CD8-positive, alpha-beta memory T cell (primary cell): ENCODE measurements at places on chromosomes 1 and 21. TPM values are rescaled to one million over a fixed set of nuclear protein-coding genes. Genes with fewer than 3 reads are reported as not detected.

- no peaks in the 10 kb centered on the region for H3K36me3 ChIP-seq
- no peak for DNase-seq
- no peak overlapping the region for H3K4me3 ChIP-seq
- no peak overlapping the region for H3K27ac ChIP-seq
- H3K27me3 ChIP-seq: no peaks in the 10 kb centered on the region
- peaks cover 10% of the 10 kb centered on the region for H3K4me1 ChIP-seq
These were observed 4.8 kb downstream of the ACP6 start for GRCh38 chr1:147665521-147665920.

DNA sequence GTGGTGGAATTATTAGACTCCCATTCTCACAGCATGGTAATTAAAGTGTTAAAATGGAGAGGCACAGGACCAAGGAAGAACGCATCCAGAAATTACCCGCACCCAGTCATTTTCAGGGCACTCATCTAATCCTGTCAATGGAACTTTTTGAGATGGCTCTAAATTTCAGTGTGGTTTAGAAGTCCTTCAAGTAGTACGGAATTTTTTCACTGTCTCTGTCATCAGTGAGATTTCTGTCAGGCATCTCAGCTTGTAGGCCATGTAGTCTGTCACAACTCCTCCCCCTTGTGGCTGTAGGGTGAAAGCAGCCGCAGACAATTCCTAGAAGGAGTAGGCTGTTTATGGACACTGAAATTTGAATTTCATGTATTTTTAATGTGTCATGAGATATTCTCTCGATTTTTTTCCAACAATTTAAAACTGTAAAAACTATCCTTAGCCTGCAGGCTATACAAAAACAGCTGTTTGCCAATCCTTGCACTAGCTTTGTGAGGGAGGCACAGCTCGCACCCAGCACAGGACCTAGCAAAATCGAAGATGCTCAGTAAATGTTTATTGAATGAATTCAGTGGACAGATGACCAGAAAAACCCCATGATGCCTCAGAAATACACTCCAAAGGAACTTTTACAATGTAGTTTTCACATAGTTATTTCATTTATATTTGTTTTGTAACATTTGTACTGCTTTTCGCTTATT is 6.6 kb upstream of the NUP133 start:
- H3K4me1 ChIP-seq: no peaks in the 10 kb centered on the region
- H3K4me3 ChIP-seq: no peak overlapping the region
- peak; percentile 38 for DNase-seq
- no peaks in the 10 kb centered on the region for H3K27me3 ChIP-seq
- H3K27ac ChIP-seq: no peak overlapping the region

- H3K4me3 ChIP-seq: no peak overlapping the region
- no peaks in the 10 kb centered on the region for H3K4me1 ChIP-seq
- no peaks in the 10 kb centered on the region for H3K36me3 ChIP-seq
These were observed 518.9 kb downstream of the USP25 start for GRCh38 chr21:16248705-16249104.

The PSMA5 gene
- 238 TPM for total RNA-seq

The ATP1B1 gene
- total RNA-seq: 3.7 TPM
